Body of pancreas (tissue), 4 donors: ENCODE measurements at places on chromosomes 12 and 14. TPM values are rescaled to one million over a fixed set of nuclear protein-coding genes. Genes with fewer than 3 reads are reported as not detected.

GRCh38 chr12:80704420-80704819, 3.0 kb upstream of the MYF6 start:
- H3K4me3 ChIP-seq: no peak overlapping the region
- no peak for DNase-seq
- H3K4me1 ChIP-seq: no peaks in the 10 kb centered on the region
- H3K27ac ChIP-seq: no peak overlapping the region

- no peaks in the 10 kb centered on the region for H3K27me3 ChIP-seq
- H3K4me1 ChIP-seq: no peaks in the 10 kb centered on the region
- no peak for DNase-seq
Observed at GRCh38 chr12:132296063-132296462, 33.3 kb downstream of the GALNT9 start.

GRCh38 chr14:54278087-54278486, 118.7 kb upstream of the CDKN3 start:
- DNase-seq: no peak
- H3K27me3 ChIP-seq: no peaks in the 10 kb centered on the region
- H3K4me3 ChIP-seq: no peak overlapping the region

GRCh38 chr12:68162374-68162773, 2.8 kb upstream of the IFNG start:
- no peak overlapping the region for H3K4me3 ChIP-seq
- H3K4me1 ChIP-seq: no peaks in the 10 kb centered on the region
- DNase-seq: no peak
- no peaks in the 10 kb centered on the region for H3K36me3 ChIP-seq
- H3K27ac ChIP-seq: no peak overlapping the region

DNA sequence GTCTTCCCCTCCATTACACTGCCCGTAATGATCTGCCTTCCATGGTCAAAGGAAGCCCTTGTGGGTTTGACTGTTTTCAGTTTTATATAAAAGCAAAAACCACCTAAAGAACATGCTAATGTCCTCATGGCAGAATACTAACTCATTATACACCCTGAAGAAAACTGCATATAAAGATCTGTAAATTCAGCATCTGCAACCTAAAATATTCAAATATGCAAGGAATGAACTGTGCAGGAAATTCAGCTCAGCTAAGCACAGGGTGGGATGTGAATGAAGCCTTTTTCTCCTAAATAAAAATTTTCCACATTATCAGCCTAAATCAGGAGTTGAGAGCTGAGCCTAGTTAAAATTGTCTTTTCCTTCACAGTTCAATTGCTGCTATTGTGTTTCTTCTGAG, 128.1 kb downstream of the NRXN3 start:
- DNase-seq: no peak
- no peaks in the 10 kb centered on the region for H3K36me3 ChIP-seq
- no peak overlapping the region for H3K27ac ChIP-seq
- H3K4me3 ChIP-seq: no peak overlapping the region
- no peaks in the 10 kb centered on the region for H3K27me3 ChIP-seq

DNA sequence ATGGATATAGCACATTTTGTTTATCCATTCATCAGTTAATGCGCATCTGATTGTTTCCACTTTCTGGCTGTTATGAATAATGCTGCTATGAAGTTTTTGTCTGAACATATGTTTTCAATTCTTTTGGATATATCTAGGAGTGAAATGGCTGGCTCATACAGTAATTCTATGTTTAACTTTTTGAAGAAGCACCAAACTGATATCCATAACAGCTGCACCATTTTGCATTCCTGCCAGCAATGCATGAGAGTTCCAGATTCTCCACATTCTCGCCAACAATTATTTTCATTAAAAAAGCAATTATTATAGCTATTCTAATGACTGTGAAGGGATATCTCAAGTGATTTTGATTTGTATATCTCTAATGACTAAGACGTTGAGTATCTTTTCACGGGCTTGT, 89.9 kb upstream of the PPP4R3A start:
- H3K27ac ChIP-seq: no peak overlapping the region

GRCh38 chr12:65536351-65536750, 257.9 kb downstream of the MSRB3 start:
- no peaks in the 10 kb centered on the region for H3K27me3 ChIP-seq
- no peaks in the 10 kb centered on the region for H3K36me3 ChIP-seq
- H3K4me1 ChIP-seq: peaks cover 11% of the 10 kb centered on the region
- no peak overlapping the region for H3K4me3 ChIP-seq

GRCh38 chr12:90808568-90808967, 146.4 kb downstream of the CCER1 start:
- H3K4me1 ChIP-seq: no peaks in the 10 kb centered on the region
- DNase-seq: no peak
- no peak overlapping the region for H3K4me3 ChIP-seq
- H3K27me3 ChIP-seq: no peaks in the 10 kb centered on the region
- H3K27ac ChIP-seq: no peak overlapping the region

- H3K27me3 ChIP-seq: no peaks in the 10 kb centered on the region
- H3K36me3 ChIP-seq: no peaks in the 10 kb centered on the region
- no peak overlapping the region for H3K4me3 ChIP-seq
- H3K4me1 ChIP-seq: no peaks in the 10 kb centered on the region
- no peak overlapping the region for H3K27ac ChIP-seq
Observed at GRCh38 chr12:9619411-9620179, 11.9 kb upstream of the KLRB1 start.

CCDC184 gene
- total RNA-seq: 0.26 TPM

- no peaks in the 10 kb centered on the region for H3K36me3 ChIP-seq
- no peak for DNase-seq
- no peaks in the 10 kb centered on the region for H3K4me1 ChIP-seq
- H3K27me3 ChIP-seq: no peaks in the 10 kb centered on the region
Observed at GRCh38 chr12:70467918-70468733, 102.0 kb downstream of the KCNMB4 start.

PIP4P1 gene
- total RNA-seq: 12.5 TPM

- no peaks in the 10 kb centered on the region for H3K27me3 ChIP-seq
- peaks cover 11% of the 10 kb centered on the region for H3K4me1 ChIP-seq
- DNase-seq: no peak
- H3K4me3 ChIP-seq: no peak overlapping the region
- no peak overlapping the region for H3K27ac ChIP-seq
Observed at GRCh38 chr12:59085690-59086089, 165.4 kb upstream of the LRIG3 start.

GPR132 gene
- not detected for total RNA-seq

TC2N gene
- 168 TPM for total RNA-seq

- H3K36me3 ChIP-seq: no peaks in the 10 kb centered on the region
- peaks cover 43% of the 10 kb centered on the region for H3K4me1 ChIP-seq
- H3K27me3 ChIP-seq: no peaks in the 10 kb centered on the region
Observed at GRCh38 chr12:12239127-12239526, 27.7 kb downstream of the LRP6 start.

DNA sequence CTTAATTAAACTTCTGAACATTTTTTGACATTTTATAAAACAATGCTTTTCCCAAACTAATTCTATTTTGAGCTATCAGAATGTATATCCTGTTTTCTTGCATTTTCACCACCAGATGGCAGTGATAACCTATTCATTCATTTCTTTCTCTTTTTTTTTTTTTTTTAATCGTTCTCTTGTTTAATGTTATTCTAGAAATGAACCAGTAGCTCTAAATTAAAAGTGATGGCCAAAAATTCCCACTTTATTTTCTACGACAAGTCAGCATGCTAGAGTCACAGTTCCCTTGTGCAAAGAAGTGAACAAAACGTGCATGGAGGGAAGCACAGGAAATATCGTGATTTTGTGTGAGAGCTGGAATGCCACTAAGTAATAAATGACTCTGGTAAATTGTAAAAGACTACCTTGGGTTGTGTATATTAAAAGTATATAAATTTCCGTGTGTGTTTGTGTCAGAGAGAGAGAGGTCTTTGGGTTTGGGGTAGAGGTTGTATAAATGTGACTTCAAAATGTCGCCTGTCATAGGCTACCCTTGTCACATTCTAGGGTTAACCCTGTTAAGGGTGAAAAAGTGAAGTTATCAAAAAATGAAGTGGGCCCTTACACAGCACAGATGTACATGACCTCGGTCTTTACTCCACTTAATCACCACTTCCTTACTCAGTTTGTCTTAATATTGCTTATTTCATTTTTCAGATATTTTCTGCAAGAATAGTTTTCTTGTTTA, 40.4 kb upstream of the LDHB start:
- no peaks in the 10 kb centered on the region for H3K27me3 ChIP-seq
- H3K27ac ChIP-seq: no peak overlapping the region
- H3K36me3 ChIP-seq: no peaks in the 10 kb centered on the region
- H3K4me1 ChIP-seq: no peaks in the 10 kb centered on the region

AQP6 gene
- total RNA-seq: not detected

GRCh38 chr12:18068355-18068754, 21.6 kb downstream of the RERGL start:
- H3K27me3 ChIP-seq: no peaks in the 10 kb centered on the region
- no peaks in the 10 kb centered on the region for H3K4me1 ChIP-seq
- H3K27ac ChIP-seq: no peak overlapping the region
- no peak overlapping the region for H3K4me3 ChIP-seq
- no peak for DNase-seq
- H3K36me3 ChIP-seq: no peaks in the 10 kb centered on the region

- no peaks in the 10 kb centered on the region for H3K36me3 ChIP-seq
- no peaks in the 10 kb centered on the region for H3K27me3 ChIP-seq
- H3K4me3 ChIP-seq: no peak overlapping the region
- no peak for DNase-seq
- no peak overlapping the region for H3K27ac ChIP-seq
Observed at GRCh38 chr12:68462803-68463202, 130.6 kb upstream of the MDM1 start.
